ENCODE measurements at places on chromosomes 5 and 9.

DNA sequence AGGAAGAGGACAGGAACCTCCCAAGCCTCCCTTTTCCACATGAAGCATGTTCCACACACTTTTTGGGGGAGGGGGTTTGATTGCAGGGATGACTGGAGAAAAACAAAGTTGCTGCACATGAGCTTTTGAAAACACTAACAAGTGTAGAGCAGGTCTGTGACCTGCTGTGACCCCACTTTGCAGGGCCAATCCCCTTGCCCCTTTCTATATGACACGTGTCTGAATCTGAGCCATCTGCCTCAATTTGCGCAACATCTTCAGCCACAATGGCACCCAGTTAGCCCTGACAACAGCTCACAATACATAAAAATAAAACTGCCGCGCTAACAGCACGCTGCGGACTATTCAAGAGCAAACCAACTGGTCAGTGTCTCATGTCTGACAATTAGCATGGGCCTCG, 227.8 kb upstream of the TBCA start:
- no peak for DNase-seq

DNA sequence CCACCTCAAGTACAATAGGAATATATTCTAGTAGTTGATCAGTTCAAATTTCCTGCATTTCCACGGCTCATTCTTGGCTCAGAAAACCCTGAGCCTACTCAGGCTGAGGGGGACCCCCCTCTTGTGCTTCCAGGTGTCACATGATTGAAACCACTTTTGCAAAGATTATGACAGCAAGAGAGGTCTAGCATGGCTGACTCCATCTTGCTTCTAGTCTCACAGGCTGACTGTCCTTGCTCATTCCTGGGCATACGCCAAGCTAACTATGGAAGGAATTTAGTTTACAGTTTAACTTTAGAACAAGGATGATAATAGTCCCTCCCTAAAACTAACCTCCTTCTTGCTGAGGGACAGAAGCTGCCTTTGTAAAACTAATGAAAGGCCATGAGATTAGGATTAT, 154.1 kb downstream of the SNX18 start:
- DNase-seq, result no peak

- DNase-seq, result no peak
These were observed 367.7 kb upstream of the PRR16 start for GRCh38 chr5:120096413-120096812.

- DNase-seq, result no peak
These were observed 141.4 kb upstream of the PIK3R1 start for GRCh38 chr5:68074048-68074632.

DNA sequence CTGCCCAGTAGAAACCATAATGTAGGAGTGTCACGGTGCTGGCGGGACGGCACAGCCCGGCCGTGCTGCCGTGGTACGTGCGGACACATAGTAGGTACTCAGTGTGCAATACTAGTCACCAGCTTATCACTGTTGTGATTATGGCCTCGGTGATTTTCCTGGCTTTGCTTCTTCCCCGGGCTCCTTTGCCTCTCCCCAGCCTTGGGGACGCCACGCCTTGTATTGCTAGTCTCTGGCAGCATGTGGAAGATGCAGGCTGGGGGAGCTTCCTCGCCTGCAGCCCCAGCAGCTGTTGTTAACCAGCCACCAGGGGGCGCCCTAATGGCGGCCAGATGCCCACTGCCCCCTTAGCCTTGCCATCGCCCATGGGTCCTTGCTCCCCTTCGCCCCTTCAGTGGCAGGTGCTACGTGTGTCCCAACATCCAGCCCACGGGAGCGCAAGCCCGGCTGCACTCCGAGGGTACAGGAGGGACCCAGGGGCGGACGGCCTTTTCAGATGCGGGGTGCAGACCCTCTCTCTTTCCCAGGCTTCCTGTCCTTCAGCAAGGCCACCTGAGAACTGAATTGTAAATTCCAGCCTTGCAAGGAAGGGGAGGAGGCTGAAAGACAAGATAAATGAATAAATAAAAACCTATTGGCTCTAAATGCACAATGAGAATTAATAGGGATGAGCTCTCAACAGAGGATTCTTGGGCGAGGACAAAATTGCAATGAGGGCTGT, 8.0 kb downstream of the NTNG2 start:
- DNase-seq, result peak; percentile 46

- DNase-seq, result no peak
These were observed 3.2 kb upstream of the SPINK7 start for GRCh38 chr5:148309019-148309418.

DNA sequence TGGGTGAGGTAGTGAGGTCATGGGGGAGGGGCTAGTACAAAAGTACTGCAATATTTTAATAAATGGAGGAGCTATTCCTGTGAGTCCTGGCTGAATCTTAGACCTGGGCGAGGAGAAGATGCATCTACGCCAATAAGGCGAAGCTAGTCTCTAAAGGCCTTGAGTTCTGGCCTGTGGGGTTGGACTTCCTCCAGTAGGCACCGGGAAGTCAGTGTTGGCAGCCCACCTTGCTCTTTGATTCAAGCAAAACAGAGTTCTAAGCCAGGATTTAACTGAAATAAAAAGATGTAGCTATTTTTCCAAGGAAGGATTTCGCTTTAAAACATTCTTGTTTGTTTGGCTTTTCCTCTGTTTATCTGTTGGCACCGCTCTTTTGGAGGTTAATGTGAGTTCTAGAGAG, 244.6 kb downstream of the KIF4B start:
- no peak for DNase-seq

GRCh38 chr9:134811673-134812342, 68.8 kb upstream of the FCN2 start:
- peak; percentile 6 for DNase-seq

DNA sequence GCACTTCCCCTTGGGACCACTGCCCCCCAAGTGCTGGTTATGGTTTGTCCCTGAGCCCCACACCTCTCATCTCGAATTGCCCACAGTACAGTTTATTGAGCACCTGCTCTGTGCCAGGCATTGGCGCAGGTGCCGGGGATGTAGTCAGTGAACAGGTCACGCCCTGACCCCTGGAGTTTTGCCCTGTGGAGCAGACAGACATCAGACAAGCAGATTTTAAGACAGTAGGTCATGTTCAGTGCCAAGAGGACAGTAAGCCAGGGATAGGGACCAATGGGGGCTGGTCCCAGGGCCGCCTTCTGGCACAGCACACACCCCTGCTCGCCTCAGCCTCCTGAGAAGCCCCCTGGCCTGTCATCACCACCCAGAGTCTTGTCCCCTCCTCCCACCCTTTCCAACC, 21.9 kb downstream of the ROPN1L start:
- DNase-seq, result no peak

- no peak for DNase-seq
These were observed 53.1 kb downstream of the SHB start for GRCh38 chr9:38015906-38016305.

- peak; percentile 96 for DNase-seq
These were observed 76.3 kb upstream of the PCA3 start for GRCh38 chr9:76687861-76688391.

- no peak for DNase-seq
These were observed 381.4 kb downstream of the ELAVL2 start for GRCh38 chr9:23444658-23445057.

- no peak for DNase-seq
These were observed 294.0 kb upstream of the SMARCA2 start for GRCh38 chr9:1721196-1721595.

GRCh38 chr9:112271466-112272098, 61.8 kb downstream of the PTBP3 start:
- no peak for DNase-seq

- no peak for DNase-seq
These were observed 125.4 kb downstream of the CDC42SE2 start for GRCh38 chr5:131389096-131389868.

- DNase-seq, result no peak
These were observed 67.3 kb upstream of the ZFR start for GRCh38 chr5:32511776-32512374.

DNA sequence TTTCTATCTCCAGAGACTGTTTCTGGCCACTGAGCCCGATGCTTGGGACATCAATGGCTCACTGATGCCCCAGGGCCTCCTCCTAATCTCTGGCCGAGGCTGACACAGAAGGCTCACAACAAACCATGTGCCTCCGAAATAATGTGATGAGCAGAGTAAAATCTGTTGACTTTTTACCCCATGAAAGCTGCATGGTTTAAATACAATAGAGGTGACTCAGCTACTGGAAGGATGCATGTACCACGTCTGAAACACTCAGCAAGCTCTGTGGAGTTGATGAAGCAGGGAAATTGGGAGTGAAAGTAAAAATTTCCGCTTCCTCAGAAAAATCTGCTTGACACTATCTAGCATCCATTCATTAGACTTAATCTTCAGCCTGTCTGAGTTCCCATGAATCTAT, 111.1 kb upstream of the EQTN start:
- DNase-seq, result peak; percentile 67

- DNase-seq, result no peak
These were observed 103.6 kb upstream of the IER5L start for GRCh38 chr9:129281506-129282145.

GRCh38 chr5:122385286-122385685, 73.2 kb downstream of the SNCAIP start:
- no peak for DNase-seq

GRCh38 chr5:93915142-93915553, 173.7 kb upstream of the POU5F2 start:
- peak; percentile 36 for DNase-seq

DNA sequence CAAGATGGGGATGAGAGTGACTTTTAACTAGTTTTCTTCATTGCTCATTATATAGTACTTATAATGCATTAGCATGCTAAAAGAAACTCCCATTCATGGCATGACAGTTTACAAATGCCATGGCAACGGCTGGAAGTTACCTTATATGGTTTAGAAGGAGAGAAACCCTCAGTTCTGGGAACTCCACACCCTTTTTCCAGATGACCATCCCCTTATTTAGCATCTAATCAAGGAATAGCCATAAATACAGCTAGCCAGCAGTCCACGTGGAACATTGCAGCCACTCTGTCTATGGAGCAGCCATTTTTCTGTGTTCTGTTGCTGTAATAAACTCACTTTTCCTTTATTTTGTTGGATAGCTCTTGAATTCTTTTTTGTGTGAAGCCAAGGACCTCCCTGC, 1137.8 kb downstream of the CDH18 start:
- DNase-seq, result no peak

DNA sequence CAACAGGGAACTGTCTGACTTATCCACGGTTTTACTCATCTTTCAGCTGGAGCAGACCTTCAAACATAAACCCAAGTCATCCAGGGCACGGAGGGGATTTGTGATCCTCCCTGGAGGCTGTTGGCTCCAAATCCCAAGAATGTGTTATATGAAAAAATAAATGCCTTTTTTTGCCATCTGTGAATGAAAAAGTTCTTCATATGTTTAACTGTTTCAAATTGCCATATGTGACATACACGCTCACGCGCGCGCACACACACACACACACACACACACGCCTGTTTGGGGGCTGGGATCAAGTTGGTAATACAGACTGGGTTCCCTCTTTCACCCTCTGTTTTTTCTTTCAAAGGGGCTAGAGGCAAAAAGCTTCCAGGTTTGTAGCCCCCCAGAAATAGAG, 164.4 kb upstream of the EFNA5 start:
- no peak for DNase-seq

DNA sequence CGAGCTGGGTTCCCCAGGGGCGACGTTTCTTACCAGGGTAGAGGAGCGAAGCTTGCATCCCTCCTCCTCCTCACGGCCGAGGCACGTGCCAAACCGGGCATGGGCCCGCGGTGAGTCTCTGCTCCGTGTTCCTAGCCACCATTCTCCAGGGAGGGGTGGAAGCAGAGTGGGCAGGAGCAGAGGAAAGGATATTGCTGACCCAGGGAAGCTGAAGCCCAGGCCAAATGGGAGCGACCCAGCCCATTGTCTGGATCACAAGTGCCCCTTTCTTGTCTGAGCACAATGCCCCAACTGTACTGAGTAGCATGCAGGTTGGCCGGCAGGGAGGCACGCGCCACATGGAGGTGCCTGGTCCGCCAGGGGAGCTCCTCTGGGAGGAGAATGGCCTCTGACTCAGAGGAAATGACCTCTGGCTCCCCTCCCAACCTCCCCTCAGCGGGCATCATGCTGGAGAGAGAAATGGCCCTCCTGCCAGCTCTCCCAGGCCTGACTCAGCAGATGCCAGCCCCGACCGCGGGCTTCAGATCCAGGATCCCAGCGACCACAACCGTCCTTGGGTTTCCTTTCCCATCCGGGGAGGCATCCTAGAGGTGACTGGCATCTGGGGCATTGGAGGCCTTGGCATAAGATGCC, 1.1 kb downstream of the PRR7 start:
- peak; percentile 97 for DNase-seq

- peak; percentile 62 for DNase-seq
These were observed 36.7 kb upstream of the SLC36A2 start for GRCh38 chr5:151384106-151384505.

GRCh38 chr9:14014218-14014617, 299.7 kb downstream of the NFIB start:
- DNase-seq, result no peak

- peak; percentile 9 for DNase-seq
These were observed 96.7 kb upstream of the ARAP3 start for GRCh38 chr5:141778683-141779082.

GRCh38 chr5:35213608-35214007, 16.7 kb downstream of the PRLR start:
- no peak for DNase-seq

DNA sequence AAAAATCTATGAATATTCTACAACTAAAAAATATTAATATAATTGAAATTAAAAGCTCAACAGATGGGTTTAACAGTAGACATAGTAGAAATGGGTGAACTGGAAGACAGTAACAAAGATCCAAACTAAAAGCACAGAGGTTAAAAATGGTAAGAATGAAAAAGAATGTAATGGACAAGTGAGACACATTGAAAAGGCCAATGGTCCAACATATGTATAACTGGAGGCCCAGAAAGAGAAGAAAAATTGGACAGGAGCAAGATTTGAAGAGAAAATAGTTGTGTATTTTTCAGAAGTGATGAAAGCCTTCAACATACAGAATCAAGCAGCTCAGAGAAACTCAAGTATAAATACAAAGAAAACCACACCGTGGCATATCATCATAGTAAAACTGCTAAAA, 58.6 kb downstream of the PCDHGC5 start:
- DNase-seq, result peak; percentile 4

- peak; percentile 97 for DNase-seq
These were observed 49.7 kb upstream of the NKD2 start for GRCh38 chr5:958701-959571.

DNA sequence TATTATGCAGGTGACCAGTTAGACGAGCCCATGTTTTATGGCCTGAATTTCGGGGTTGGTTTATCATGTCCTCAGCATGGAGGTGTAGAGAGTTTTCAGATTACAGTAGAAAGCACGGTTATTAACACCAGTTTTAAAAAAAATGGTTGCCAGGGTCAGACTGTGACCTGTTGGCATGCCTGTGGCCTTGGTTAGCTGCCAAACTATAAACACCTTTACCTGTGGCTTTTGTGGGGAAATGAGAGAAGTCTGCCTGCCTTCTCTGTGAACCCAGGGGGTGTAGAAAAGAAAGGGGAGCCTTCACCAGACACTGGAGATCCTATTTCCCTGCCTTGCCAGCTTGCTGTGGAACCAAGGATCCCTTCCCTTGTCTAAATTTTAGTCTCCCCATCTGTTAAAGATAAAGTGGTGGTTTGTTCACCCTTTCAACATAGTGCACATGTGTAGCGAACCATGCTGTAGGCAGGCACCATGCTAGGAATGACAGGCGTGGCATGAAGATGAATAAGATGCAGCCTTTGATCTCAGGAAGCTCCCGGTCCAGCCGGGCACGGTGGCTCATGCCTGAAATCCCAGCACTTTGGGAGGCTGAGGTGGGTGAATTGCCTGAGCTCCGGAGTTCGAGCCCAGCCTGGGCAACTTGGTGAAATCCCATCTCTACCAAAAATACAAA, 6.1 kb upstream of the PHF19 start:
- DNase-seq, result no peak

- DNase-seq, result no peak
These were observed 94.2 kb downstream of the PCSK1 start for GRCh38 chr5:96338624-96339415.
